ENCODE measurements at places on chromosomes 7 and 10.

DNA sequence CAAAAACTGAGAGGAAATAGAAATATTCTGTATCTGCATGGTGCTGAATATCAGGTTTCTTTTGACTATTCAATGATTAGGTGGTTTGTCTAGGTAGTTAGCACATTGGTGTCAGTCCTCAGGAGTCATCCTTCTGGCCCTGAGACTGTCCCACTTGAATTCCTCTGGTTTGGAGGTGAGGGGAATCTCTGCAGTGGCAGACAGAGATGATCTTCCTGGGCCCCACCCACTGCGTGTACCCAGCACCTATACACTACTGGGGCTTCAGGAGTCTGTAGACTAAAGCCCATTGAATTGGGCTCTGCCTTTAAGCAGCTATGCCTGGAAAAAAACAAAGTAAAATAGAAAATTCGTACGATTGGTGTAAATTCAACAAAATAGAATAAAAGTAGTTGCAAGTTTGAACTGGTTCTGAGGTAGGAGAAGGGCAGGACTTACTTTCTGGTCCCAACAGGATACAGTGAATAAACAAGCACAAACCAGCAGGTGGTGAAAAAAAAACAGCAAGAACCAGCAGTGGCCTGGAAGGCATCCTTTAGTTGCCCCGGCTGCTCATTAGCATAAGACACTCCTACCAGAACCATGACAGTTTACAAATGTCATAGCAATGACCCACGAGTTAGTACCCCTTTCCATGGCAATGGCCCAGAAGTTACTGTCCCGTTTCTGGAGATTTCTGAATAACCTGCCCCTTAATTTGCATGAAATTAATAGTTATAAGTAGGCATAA, 1.7 kb downstream of the LIPM start:
- no peak for DNase-seq

GRCh38 chr7:110413038-110413437, 677.9 kb upstream of the LRRN3 start:
- no peak for DNase-seq

DNA sequence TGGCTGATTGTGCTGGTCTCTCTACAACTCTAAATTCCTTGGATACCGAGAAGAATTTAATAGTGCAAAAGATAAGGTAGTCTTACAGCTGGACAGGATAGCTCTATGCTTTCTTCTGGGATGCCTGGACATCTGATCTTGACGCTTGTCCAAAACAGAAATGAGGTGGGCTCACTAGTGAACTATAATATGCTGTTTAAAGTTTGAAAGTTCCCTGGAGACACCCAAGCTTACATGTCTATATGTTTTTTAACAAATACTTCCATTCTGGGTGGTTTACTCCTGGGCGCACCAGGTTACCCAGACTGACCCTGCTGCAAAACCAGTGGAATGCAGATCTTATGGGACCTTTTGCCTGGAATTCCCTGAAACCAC, 702.1 kb upstream of the COBL start:
- DNase-seq, result no peak

DNA sequence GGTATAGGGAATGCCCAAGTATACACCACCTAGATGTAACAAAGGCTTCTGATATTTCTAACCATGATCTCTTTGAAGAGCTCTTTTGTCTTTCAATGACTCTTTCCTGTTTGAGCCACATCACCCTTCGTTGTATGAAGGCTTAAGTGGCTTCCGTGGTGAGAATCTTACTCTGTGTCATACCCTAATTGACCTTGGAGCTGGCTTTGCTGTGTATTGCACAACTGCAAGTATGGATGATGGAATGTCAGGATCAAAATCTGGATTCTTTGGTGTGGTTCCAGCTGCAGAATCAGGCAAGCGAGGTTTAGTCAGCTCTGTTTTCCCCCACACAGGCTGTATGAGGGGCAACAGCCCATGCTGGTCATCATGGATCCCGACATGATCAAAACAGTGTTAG, 16.0 kb downstream of the CYP3A43 start:
- no peak for DNase-seq

DNA sequence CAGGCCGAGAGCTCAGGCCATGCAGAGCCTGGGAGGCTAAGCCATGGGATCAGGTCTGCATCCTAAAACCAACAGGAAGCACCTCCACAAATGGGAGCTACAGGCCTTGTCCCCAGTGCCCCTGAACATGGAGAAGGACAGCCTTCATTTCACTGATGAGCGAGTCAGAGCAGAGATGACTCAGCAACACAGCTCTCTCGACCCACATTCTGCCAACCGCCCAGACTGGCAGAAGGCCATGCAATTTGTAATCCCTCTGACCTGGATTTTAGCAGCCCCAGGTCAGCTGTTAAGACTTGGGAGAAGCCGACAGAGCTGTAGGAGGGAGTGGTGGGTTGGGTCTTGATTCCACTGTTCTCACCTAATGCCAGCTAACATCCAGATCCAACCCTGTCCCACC, 25.5 kb downstream of the VOPP1 start:
- no peak for DNase-seq

GRCh38 chr10:112753961-112754411, 196.1 kb upstream of the TCF7L2 start:
- no peak for DNase-seq

DNA sequence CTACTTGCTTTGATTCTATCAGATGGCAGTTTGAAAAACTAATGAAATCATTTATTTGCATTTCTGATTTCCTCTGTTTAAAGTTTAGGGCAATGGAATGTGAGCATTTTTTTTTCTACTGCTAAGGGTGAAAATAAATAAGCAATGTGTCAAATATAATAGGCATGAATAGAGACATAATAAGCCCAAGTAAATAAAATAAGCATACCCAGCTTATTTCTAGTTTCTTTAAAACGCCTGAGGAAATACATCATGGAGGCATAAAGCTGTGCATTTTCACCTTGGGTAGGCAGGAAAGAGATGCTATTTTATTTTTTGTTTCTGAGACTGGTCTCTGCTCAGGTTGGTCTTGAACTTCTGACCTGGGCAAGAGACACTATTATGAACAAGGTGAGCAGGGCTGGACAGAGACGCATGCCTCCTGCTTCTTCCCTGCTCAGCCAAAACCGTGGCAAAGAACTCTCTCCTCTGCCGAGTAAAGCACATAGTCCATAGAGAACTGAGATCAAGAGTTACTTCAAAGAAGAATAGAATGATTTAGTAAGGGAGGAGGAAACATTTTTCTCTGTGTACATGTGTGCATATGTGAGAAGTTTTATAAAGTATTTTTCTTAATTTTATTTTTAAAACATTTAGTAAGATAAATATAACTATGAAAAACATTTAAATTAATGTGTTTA, 138.1 kb downstream of the GNAI1 start:
- DNase-seq, result no peak

- DNase-seq, result no peak
Measured at GRCh38 chr10:131288648-131289047, 22.9 kb downstream of the TCERG1L start.

DNA sequence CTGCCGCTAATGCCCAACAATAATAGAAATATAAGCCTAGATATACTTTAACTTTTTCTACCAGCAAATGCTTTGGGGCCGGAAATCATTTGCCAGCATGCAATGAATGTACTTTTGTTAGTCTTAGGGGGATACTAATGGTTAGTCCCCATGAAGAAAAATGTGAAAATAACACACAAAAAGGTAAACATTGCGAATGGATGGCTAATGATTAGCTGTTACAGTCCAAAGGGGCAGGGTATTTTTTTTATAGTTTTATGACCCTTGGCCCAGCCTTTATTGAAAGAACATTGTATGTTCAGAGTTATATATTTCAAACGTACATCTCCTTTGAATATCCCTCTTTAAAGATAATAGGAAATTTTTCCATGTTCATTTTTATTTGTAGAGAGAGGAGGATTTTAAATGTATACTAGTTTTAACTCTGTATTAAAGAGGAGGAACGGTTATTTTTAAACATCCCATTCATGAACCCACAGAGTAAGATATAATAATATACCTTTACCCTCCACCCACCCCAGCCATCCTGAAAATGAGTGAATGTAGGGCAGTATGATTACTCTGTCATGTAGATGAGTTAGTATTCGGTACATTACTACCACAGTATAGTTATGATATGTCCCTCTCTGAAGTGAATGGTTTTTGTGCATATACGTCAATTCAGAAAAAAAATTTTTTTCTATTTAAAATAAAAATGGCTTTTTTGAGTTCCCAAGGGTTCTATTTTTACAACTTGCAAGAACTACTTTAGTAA, 63.6 kb downstream of the ARID5B start:
- no peak for DNase-seq

DNA sequence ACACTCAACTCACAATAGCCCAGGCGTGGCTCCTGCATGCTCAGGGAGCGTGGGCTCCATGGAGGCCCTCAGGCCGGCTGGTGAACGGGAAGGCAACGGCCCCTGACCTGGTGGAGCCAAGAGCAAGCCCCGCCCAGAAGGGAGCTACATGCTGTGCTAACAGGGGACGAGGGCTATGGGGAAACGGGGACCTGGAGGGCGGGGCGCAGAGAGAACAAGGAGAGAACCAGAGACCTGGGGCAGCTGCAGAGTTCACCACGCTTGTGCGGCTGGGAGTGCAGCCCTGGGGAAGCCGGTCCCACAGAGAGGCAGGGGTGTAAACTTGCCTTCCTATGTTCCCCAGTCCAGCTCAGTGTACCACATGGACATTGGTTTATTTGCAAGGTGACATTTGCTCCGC, 69.2 kb upstream of the PPP2R2D start:
- DNase-seq, result no peak

GRCh38 chr10:75565286-75566251, 134.1 kb downstream of the LRMDA start:
- no peak for DNase-seq

GRCh38 chr7:35252612-35253459, 1.1 kb downstream of the TBX20 start:
- no peak for DNase-seq

- DNase-seq, result no peak
Measured at GRCh38 chr10:87054373-87055295, 34.5 kb downstream of the FAM25A start.

- DNase-seq, result no peak
Measured at GRCh38 chr7:28953633-28954032, 4.5 kb downstream of the TRIL start.

Measured in C1 segment of cervical spinal cord (tissue), 14 donors.